ENCODE measurements at places on chromosomes 3 and 15.

DNA sequence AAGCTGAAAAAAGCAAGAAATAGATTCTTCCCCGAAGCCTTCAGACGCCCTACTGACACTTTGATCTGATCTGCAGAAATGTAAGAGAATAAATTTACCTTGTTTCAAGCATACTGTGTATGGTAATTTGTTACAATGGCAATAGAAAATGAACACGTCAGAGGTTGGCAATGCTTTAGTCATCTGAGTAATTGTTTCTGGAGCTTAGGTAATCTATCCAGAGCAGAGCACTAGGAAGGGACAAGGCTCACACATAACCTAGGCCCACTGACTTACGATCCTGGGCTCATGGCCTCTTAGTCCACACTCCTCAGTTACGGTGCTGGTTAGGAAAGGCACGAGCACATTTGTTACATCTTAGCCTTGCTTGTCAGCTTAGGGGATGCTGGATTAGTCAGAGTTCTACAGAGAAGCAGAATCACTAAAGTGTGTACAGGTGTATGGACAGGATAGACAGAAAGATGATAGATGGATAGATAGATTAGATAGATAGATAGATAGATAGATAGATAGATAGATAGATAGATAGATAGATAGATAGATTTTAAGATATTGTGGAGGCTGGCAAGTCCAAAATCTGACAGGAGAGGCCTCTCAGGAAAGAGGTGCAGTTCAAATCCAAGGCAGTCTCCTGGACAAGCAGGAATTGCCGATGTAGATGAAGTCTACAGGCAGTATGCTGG lies 46.8 kb upstream of the TBC1D23 start:
- no peak for DNase-seq

DNA sequence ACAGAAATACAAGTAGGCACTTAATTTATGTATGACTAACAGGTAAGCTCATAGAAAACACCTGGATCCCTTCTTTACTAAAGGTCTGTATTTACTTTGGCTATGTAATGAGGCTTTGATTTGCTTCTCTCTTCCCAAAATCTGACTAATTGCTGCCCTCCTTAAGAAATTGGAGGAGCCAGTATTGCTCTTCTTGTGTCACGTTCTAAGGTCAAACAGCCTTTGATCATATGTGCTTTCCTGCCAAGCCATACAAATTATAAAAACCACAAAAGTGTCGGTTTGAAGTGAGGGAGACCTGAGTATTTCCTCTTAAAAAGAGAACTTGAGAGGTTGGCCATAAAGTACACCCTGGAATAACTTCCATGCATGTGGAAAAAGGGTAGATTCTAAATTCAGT lies 112.1 kb upstream of the MB21D2 start:
- DNase-seq, result no peak

GRCh38 chr3:13106308-13107001 lies 33.2 kb upstream of the IQSEC1 start:
- DNase-seq, result no peak

DNA sequence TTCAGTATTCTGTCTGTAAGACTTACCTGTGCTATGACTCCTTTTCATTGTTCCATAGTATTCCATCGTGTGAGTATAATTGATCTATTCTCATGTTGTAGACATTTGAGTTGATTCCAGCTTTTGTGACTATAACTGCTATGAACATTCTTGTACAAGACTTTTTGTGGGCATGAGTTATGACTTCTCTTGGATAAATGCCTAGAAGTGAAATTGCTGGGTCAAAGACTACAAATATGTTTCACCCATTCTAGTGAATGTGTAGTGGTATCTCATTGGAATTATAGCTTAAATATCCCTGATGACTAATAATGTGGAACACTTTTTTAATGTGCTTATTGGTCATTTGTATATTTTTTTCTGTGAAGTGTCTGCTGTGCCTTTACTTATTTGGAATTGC lies 27.6 kb upstream of the NPHP3 start:
- no peak for DNase-seq

DNA sequence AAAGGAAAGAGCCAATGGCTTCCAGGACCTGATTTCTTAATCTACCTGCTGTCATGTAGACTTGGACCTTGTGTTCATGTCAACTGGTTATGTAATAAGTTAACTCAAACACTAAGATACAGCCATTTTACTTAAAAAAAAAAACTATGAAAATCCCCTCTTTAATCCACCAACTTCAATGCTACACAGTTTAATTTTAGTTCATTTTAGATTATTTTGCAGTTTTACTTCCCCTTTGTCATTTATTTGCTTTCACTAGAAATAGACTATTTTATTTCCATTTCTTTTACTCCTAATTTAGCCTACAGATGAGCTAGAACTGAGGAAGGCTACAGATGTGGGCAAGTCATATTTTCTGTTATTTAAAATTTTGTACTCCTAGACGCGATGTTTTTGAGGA lies 10.7 kb upstream of the DNAJC13 start:
- no peak for DNase-seq

DNA sequence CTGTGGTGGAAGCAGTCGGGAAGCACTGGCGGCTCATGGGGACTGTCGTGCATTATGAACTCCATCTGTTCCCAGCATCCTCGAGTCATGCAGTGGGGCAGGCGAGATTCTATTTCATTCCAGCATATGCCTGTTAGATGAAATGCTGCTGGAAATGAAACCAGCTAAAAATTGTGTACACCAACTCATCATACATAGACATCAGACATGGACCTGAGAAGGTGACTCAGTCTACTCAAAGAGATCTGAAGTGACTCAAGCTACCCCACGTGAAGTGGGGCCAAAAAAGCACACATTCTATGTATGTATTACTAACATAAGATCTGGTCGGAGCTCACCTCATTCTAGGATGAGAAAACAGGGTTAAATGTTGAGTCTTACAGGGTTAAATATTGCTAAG lies 47.5 kb upstream of the FAM98B start:
- no peak for DNase-seq

- DNase-seq, result no peak
Observed at GRCh38 chr15:87033056-87033455, 953.4 kb downstream of the AGBL1 start.

- no peak for DNase-seq
Observed at GRCh38 chr15:45094358-45094730, 19.6 kb downstream of the DUOX2 start.

DNA sequence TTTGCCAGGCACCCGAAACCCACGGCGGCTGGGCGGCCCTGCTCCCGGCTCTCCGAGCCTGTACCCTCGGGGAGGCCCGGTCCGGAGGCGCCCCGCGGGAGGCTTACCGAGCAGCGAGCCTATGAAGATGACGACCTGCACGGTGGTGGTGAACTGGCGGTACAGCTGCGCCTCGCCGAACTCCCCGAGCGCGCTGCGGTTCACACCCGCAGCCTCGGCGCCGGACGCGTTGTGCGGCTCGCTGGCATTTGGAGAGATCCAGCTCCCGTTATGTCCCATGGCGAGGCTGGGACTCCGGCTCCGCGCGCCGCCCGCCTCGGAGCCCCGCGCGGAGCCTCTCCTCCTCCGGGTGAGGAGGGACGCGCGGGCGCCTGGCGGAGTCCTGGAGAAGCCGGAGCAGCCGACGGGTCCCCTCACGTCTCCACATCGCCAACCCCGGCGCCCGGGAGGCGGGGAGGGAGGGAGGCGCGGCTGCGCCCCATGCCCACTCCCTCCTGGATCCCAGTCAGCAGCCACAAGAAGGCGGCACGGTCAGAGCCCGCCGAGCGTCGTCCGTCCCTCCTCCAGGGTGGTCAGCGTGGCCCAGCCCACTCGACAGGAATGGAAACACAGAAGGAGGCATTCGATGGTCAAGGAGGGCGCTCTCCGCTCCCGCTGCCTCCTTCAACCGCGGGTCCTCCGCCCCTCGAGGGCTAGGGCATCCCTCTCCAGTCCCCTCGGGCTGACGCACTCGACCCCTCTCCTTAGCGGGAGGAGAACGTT lies at the start of gene GPR176:
GPR176 (minus strand) TSS at position 519 of the 762 bp plus-strand sequence; CDS start at position 279, 240 bp downstream.
- DNase-seq, result peak; percentile 31

- DNase-seq, result no peak
Observed at GRCh38 chr3:148079370-148079769, 618.3 kb upstream of the AGTR1 start.

DNA sequence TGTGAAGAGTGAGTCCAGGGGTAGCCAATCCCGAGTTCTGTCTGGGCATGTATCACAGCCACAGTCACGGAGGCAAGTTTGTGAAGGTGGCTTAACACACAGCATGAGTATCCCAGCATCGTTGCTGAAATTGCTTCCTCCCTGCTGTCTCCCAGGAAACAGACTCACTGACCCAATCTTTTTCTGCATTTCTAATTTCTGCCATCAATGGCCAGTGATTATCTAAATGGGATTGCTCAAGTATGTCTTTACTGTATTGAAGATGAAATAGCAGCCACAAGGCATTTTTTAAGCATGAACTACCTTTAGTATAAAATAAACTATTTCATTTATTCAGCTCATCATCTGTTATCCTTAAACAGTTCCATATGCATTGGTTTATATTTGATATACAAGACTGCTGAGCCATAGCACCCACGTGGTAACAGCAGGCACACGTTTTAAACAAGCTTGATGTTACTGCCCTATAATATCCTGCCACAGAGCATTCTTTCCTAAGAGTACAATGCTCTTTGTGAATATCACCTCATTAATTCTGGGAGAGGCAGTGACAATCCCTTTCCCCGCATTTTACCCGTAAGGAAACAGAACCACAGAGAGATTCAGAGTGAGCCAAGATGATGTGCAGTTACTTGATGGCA lies 276.6 kb upstream of the THBS1 start:
- no peak for DNase-seq

DNA sequence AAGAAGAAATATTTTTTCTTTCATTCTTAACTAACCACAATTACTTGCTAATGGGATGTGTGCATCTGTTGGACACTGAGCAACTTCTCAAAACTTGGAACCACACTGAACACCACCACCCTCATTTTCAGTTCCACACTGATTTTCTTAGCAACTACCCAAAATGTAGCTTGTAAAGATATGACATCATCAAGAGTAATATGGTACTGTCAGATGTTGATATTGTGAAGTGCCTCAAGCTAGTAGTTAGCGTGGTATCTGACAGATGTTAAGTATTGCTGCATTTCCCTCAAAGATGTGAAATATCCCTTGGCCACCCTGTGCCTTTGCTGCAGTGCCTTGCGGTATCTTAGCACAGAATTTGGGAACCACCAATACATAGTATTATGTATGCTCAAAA lies 9.3 kb downstream of the RFTN1 start:
- no peak for DNase-seq

DNA sequence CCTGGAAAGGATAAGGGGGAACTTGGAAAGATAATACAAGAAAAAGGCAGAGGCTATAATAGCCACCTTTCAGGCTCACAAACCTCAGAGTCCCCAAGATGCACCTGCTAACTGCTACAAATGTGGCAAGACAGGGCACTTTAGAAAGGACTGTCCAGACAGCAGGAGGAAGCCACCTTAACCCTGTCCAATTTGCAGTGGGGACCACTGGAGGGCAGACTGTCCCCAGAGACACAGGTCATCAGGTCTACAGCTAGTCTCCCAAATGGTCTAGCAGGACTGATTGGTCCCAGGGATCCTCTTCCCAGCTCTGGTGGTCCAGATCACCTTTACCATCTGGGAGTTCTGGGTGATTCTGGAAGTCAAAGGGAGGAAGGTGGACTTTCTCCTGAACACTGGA lies 882.5 kb upstream of the GBE1 start:
- no peak for DNase-seq

- DNase-seq, result no peak
Observed at GRCh38 chr3:126870608-126871210, 112.2 kb upstream of the PLXNA1 start.

All from activated naive CD8-positive, alpha-beta T cell treated with anti-CD3 and anti-CD28 coated beads for 36 hours (primary cell).